ENCODE measurements at places on chromosomes 1 and 21.

- DNase-seq = no peak
- no peaks in the 10 kb centered on the region for H3K27me3 ChIP-seq
- H3K36me3 ChIP-seq = no peaks in the 10 kb centered on the region
- no peak overlapping the region for H3K27ac ChIP-seq
Measured at GRCh38 chr1:238811211-238811879, 575.0 kb upstream of the CHRM3 start.

- DNase-seq = no peak
- H3K4me1 ChIP-seq = no peaks in the 10 kb centered on the region
- no peak overlapping the region for H3K27ac ChIP-seq
Measured at GRCh38 chr1:70745199-70745598, 302.4 kb downstream of the PTGER3 start.

- no peak for DNase-seq
- H3K27me3 ChIP-seq = no peaks in the 10 kb centered on the region
- no peaks in the 10 kb centered on the region for H3K4me1 ChIP-seq
- H3K36me3 ChIP-seq = peaks cover 19% of the 10 kb centered on the region
- no peak overlapping the region for H3K4me3 ChIP-seq
Measured at GRCh38 chr1:39474810-39475209, 16.6 kb upstream of the BMP8A start.

DNA sequence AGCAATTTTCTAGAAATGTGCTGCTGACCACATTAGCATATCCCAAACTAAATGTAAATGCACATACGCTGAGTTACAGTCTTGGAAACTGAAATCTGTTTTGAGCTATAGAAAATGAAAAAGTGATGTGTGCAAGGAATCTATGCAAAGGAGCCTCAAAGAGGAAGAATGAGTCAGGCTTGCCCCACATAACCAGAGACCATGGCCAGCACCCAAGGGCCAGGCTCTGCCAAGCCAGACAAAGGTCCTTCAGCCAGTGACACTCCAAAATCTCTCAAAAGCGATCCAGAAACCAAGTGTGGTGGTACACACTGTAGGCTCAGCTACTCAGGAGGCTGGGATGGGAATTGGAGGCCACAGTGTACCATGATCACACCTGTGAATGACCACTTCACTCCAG, 195.2 kb downstream of the TOMM20 start:
- H3K27me3 ChIP-seq = no peaks in the 10 kb centered on the region
- H3K4me3 ChIP-seq = no peak overlapping the region
- no peaks in the 10 kb centered on the region for H3K36me3 ChIP-seq
- peak overlapping the region; percentile 27 for H3K27ac ChIP-seq
- DNase-seq = no peak
- peaks cover 14% of the 10 kb centered on the region for H3K4me1 ChIP-seq

DNA sequence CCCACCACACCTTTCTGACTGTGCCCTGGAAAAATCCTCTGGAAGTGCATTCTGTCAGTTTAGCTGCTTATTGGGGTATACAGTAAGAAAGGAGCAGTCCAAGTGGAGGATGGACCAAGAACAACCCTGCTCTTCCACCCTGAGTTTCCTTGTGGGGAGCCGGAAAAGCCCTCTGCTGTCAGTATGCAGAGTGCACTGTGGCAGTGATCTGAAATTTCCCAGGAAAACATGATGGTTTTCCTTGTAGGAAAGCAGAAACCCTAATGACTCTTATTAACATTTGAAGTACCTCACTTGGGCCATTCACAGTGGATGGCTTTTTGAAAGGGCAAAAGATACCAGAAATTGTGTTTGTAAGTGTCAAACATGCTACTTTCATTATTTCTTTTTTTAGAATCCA, 20.5 kb downstream of the ELAVL4 start:
- H3K27ac ChIP-seq = no peak overlapping the region
- H3K27me3 ChIP-seq = no peaks in the 10 kb centered on the region

DNA sequence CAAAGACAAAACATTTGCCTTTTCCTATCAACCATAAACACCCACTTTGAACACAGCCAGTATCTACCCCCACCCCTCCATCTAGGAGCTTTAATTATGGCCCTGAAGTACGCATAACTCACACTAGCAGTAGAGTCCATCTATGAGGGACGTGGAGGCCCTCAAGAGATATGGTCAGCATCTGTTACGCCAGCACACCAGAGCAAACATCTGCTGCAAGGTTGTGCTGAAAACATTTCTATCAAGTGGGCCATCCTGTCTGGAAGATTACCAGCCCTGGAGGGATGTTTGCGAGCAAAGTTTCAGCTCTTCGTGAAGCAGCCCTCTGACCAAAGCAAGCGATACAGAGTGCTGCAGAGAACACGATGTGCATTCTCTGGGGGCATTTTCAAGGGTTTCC, 74.6 kb downstream of the SLC45A1 start:
- no peak overlapping the region for H3K27ac ChIP-seq
- DNase-seq = no peak
- H3K4me3 ChIP-seq = no peak overlapping the region
- H3K36me3 ChIP-seq = no peaks in the 10 kb centered on the region
- no peaks in the 10 kb centered on the region for H3K27me3 ChIP-seq

DNA sequence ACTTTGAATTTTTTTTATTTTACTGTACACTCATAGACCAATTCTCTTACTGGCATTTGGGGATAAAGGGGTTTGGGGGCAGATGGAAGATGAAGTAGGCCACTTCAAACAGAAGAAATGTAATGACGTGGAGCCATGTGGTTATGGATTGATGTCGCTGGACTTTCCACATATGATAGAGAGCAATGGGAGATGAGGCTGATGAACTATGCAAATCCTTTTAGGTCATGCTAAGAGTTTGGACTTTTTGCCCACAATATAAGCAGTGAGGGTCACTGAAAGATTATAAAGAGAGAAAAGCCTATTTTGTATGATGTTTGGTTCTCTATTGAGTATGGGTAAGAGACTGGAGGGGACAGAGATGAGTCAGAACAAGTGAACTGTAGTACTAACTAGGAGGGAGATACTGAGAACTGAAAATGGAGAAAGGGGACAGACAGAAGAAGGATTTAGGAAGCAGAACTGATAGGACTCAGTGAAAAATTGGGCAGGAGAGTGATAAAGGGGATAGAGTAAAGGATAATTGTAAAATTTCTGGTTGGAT, 9.2 kb downstream of the C1orf21 start:
- no peaks in the 10 kb centered on the region for H3K27me3 ChIP-seq
- no peak for DNase-seq
- no peaks in the 10 kb centered on the region for H3K4me1 ChIP-seq
- H3K36me3 ChIP-seq = no peaks in the 10 kb centered on the region
- H3K4me3 ChIP-seq = no peak overlapping the region
- H3K27ac ChIP-seq = no peak overlapping the region

DNA sequence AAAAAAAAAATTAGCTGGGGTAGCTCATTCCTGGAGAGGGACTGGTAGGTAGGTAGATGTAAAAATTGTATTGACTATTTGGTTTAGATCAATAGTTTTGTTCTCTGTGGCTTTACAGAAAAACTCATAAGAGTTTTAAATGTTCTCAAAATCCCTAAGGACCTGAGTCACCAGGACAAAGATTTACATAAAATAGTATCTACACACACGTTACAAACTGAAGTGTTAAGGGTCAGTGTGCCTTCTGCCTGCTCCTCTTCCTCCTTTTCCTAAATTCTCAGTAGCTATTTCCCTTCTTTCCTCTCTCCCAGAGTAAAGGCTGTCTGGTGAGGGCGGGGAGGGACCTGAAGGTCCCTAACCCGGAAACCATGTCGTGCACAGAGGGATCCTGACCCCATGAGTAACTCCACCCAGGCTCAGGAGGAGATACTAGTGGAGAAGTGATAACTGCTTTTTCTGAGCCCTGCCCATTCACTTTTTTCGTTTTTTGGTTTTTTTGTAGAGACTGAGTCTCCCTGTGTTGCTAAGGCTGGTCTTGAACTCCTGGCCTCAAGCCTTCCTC, 8.1 kb downstream of the PLEKHM2 start:
- H3K27me3 ChIP-seq = no peaks in the 10 kb centered on the region
- no peaks in the 10 kb centered on the region for H3K36me3 ChIP-seq
- peaks cover 17% of the 10 kb centered on the region for H3K4me1 ChIP-seq
- no peak overlapping the region for H3K27ac ChIP-seq
- DNase-seq = no peak

DNA sequence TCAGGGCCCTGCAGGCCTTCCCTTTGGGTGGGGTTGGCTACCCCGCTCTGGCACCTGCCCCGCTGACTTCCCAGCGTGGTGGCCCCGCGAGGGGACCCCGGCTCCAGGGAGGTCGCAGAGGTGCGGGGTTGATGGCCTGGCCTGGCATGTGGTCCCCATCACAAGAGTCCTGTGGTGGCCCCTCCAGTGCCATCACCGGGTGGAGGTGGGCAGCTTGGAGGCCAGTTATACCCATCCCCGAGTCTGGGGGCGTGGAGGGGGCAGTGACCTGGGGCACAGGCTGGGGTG, 26.8 kb downstream of the PRMT2 start:
- H3K36me3 ChIP-seq = peaks cover 30% of the 10 kb centered on the region
- peaks cover 5% of the 10 kb centered on the region for H3K4me1 ChIP-seq
- no peak for DNase-seq
- H3K27me3 ChIP-seq = no peaks in the 10 kb centered on the region
- no peak overlapping the region for H3K27ac ChIP-seq

DNA sequence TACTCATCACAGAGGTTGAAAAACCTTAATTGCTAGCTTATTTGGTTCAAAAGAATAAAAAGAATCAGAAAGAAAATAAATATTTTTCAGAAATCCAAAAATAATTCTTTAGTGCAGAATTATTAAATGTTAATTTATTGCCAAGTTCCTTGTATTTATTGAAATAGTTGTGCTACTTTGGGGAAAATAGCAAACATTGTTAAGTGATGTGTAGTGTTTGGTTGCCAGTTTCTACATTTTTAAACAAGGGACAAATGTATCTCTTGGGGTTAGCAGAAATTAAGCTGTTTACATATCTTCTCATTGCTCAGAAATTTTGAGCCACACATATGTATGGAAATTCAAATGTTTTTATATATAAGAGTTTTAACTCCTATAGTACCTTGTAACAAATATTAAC, 775.0 kb downstream of the USP25 start:
- no peak for DNase-seq
- H3K4me3 ChIP-seq = no peak overlapping the region
- H3K27ac ChIP-seq = no peak overlapping the region
- H3K27me3 ChIP-seq = no peaks in the 10 kb centered on the region
- H3K4me1 ChIP-seq = no peaks in the 10 kb centered on the region
- H3K36me3 ChIP-seq = no peaks in the 10 kb centered on the region

DNA sequence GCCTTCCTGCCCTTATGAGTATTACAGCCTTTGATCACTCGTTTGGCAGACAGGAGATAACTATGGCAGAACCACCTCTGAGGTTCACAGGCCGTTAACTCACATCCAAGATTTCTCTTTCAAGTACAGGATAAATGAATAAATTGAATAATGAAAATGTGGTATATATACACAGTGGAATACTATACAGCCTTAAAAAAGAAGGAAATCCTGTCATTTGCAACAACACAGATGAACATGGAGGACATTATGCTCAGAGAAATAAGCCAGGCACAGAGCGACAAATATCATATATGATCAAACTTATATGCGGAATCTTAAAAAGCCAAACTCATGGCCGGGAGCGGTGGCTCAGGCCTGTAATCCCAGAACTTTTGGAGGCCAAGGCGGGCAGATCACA, 32.6 kb downstream of the TGFBR3 start:
- no peaks in the 10 kb centered on the region for H3K27me3 ChIP-seq
- DNase-seq = no peak
- peaks cover 4% of the 10 kb centered on the region for H3K4me1 ChIP-seq
- no peak overlapping the region for H3K27ac ChIP-seq
- H3K36me3 ChIP-seq = no peaks in the 10 kb centered on the region

GRCh38 chr1:154014154-154014907, 23.8 kb downstream of the RPS27 start:
- H3K27ac ChIP-seq = no peak overlapping the region
- no peak for DNase-seq
- no peaks in the 10 kb centered on the region for H3K27me3 ChIP-seq

GRCh38 chr1:111961773-111962565, 27.5 kb downstream of the KCND3 start:
- H3K4me3 ChIP-seq = no peak overlapping the region
- no peak for DNase-seq
- no peaks in the 10 kb centered on the region for H3K4me1 ChIP-seq
- no peaks in the 10 kb centered on the region for H3K27me3 ChIP-seq

DNA sequence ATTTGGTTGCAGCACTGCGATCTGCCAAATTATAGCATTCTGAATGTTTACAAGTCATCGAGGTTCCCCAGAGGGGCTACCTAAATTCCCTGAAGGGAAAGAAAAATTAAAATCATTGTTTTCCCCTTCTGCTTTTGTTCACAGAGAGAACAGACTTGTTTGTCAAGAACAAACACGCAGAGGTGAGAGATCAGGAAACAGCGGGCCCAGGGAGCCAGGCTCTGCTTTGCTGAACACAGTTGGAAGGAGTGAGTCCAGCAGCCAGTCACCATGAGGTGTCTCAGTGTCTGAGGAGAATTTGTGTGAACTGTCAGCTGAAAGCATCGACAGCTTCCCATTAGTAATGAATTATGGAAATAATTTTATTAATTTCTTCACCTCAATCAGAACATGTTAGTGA, 52.5 kb downstream of the RWDD3 start:
- no peak for DNase-seq
- no peaks in the 10 kb centered on the region for H3K36me3 ChIP-seq
- H3K4me1 ChIP-seq = no peaks in the 10 kb centered on the region
- no peaks in the 10 kb centered on the region for H3K27me3 ChIP-seq
- H3K27ac ChIP-seq = no peak overlapping the region

GRCh38 chr21:40466893-40467483, 380.0 kb downstream of the DSCAM start:
- no peak overlapping the region for H3K27ac ChIP-seq
- DNase-seq = no peak
- H3K36me3 ChIP-seq = no peaks in the 10 kb centered on the region
- no peaks in the 10 kb centered on the region for H3K4me1 ChIP-seq
- H3K4me3 ChIP-seq = no peak overlapping the region

DNA sequence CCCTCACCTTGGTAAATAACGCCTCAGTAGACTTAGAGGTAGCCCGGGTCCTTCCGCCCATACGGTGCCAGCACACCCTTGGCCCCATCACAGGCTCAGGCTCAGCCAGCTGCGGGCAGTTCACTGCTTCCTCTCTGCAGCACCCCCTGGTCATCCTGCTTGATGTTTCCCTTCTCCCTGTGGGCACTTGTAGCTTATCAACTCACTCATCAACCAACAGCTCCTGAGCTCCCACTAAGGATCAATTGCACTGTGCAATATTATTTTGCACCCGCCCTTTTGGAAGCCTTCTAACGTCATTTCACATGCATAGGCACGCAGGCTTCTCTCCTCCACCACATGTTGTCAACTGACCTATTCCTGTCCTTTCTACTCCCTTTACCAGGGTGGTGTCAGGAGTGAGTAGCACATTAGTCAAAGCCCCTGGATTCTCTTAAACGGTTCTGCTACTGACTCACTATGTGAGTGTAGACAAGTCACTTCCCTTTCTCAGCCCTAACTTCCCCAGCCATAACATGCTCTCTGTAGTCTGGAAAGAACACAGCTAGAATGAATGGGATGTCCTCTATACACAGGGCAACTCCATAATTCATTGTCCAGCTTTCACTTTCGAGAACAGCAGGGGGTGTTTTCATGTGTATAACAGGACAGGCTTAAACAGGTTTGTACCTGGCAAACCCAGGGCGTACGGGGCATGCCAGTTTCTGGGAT, 47.1 kb upstream of the IRF2BP2 start:
- H3K36me3 ChIP-seq = no peaks in the 10 kb centered on the region
- H3K27me3 ChIP-seq = no peaks in the 10 kb centered on the region
- no peak for DNase-seq
- no peak overlapping the region for H3K4me3 ChIP-seq
- no peak overlapping the region for H3K27ac ChIP-seq
- no peaks in the 10 kb centered on the region for H3K4me1 ChIP-seq

- peaks cover 7% of the 10 kb centered on the region for H3K4me1 ChIP-seq
- no peak for DNase-seq
- no peak overlapping the region for H3K4me3 ChIP-seq
- no peaks in the 10 kb centered on the region for H3K27me3 ChIP-seq
- no peak overlapping the region for H3K27ac ChIP-seq
Measured at GRCh38 chr1:220195701-220196100, 76.6 kb downstream of the RAB3GAP2 start.
